Omental fat pad (tissue), 4 donors: ENCODE measurements at places on chromosomes 16 and 17. TPM values are rescaled to one million over a fixed set of nuclear protein-coding genes. Genes with fewer than 3 reads are reported as not detected.

The SGCA gene
- total RNA-seq: 2.6 TPM

The TNP2 gene
- not detected for total RNA-seq

DNA sequence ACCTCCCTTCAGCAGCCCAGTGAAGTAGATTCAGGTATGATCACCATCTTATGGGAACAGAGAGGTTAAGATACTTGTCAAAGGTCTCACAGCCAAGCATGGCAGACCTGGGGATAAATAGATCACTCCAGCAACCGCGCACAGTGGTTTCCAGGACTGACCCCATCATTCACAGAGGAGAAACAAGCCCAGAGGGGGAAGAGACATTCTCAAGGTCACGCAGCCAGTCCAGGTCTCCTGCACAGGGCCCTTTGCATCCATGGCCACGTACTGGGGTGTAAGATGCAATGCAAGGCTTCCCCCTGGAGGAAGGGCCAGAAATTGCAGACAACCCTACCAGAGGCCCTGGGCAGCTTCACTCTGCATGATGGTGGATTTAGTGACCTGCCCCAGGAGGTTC is 19.9 kb downstream of the TLE7 start:
- no peak for DNase-seq

- DNase-seq: no peak
Observed at GRCh38 chr16:4496305-4496704, 20.1 kb downstream of the HMOX2 start.

The GLTPD2 gene
- not detected for total RNA-seq

DNA sequence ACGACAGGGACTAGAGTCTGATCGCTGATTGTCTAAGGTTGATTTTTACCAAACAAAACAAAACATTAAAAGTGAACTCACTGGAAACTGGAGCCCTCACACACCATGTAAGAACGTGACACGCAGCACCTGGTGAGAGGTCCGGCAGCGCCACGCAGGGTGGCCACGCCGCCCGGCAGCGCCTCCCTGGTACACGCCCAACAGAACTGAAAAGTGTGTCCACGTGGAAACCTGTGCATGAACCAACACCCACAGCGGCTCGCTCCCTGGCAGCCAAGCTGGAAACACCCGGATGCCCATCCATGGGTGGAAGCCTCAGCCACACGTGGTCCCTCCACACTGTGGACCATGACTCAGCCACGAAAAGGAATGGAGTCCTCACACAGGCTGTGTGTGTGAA is 9.1 kb downstream of the GALNS start:
- no peak for DNase-seq

DNA sequence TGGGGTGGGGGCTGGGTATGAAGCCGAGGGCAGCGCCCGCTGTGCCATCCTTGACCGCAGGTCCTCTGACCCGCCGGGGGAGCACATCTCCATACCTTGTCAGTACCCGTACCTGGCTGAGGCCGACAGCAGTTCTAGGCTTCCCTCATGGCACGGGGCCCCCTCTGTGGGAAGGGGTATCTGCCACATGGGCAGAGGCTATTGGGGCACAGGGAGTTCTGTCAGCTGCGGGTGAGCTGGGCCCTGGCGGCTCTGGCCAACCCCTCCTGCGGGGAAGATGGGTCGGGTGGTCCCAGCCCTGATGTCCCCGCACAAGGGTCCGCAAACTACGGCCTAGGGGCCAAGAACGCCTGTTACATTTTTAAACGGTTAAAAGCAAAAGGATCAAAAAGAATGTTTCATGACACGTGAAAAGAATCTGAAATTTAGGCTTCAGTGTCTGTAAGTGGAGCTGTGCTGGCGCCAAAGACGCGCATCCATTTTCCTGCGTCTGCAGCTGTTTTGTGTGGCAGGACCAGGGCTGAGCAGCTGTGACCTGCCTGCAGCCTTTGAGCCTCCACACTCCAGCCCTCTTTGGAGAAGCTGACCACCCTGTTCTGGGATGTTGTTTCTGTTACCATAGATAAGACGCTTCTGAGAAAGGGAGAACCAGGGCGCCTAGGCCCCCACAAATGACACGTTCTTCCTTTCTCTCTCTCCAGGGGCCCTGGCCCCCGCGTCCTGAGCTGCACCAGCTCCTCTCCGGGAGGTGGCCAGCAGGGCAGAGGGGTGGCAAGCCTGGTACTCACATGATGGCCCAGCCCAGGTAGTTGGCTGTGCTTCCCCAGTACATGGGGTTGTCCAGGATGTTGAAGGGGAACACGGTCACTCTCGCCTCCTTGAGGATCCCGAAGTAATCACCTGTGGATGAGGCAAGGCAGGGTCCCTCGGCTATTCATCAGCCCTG is 12.7 kb upstream of the RASD1 start:
- DNase-seq: no peak

- DNase-seq: no peak
Observed at GRCh38 chr17:75681289-75681688, 14.2 kb downstream of the SAP30BP start.

GRCh38 chr16:14640538-14640937 is 7.8 kb downstream of the BFAR start:
- DNase-seq: no peak

The NEUROD2 gene
- total RNA-seq: 0.06 TPM

The VASN gene
- total RNA-seq: 29.1 TPM

GRCh38 chr17:79939094-79939435 is 96.6 kb downstream of the TBC1D16 start:
- DNase-seq: no peak

The HERPUD1 gene
- total RNA-seq: 161 TPM

DNA sequence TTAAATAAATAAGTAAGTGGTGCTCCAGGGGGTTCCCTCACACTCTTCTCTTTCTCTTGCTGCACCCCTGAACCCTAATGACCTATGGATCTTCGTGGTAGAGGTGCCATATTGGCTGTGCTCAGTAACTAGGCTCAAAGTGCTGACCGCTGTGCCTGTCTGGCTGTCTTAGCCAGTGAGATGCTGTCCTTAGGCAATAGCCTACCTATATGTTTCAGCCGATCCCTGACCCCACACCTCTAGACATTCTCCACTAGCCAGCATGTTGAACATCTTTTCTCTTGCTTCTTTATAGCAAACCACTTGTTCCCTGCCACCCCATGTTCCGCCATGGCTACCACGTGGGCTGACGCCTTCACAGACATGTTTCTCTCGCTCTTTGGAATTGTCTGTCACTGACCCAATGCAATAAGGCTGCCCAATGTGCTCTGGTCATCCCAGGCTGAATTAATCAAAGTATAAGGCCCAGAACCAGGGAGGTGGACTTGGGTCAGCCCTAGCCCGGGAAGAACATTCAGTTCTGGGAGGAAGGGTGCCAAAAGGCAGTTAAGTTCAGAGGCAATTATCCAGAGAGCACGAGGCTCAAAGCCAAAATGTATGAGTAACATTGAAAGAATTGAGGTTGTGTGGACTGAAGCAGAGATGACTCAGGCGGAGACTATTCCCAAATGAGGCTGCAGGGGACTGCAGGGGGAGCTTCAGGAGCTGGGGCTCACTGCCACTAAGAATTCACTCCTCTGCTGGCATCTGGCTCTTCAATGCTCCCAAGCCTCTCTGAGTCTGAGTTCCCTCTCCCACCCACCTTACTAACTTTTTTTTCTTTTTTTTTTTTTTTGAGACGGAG is 28.7 kb upstream of the TNRC6A start:
- DNase-seq: peak; percentile 30

The CCL1 gene
- not detected for total RNA-seq

DNA sequence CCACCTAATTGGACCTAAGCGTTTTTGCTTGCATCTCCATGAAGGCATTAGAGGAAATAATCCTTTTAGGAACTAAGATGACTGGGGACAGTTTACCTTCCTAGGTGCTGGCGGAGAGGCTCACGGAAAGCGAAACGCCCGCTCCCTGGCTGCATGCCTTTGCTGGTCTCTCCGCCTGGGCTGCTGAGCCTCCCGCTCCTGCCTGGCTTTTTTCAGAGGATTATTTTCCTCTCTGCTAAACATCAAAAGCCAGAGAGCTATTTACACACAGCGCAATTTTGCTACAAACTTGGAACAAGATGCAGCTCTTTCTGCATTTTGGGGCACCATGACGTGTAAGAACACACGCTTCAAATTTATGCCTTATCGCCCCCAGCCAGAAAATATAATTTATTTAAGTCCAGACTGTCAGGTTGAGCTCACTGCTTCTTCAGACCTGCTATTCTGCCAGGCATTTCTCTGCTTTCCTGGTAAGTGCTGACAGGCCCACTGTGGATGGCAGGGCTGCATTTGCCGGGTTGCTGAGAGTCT is 124.4 kb downstream of the SPACA3 start:
- DNase-seq: no peak

GRCh38 chr16:79845033-79845733 is 244.6 kb upstream of the MAF start:
- DNase-seq: no peak

- no peak for DNase-seq
Observed at GRCh38 chr16:81816351-81816750, 37.3 kb downstream of the PLCG2 start.

The HEATR9 gene
- total RNA-seq: not detected

DNA sequence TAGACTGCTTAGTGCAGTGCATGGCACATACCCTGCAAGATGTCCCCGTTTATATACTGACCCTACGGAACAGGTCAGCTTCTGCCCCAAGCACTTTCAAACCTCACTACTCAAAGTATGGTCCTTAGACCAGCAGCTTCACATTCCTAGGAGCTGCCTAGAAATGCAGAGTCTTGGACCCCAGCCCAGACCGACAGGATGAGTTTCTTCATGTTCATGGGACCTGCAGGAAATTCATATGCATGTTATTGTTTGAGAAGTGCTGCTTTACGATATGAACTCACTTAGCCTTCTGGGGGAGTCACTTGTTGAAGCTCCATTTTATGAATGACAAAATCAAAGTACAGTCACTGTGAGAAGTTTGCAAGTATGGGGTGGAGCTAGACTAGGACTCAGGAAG is 82.6 kb downstream of the DYNLRB2 start:
- DNase-seq: no peak

DNA sequence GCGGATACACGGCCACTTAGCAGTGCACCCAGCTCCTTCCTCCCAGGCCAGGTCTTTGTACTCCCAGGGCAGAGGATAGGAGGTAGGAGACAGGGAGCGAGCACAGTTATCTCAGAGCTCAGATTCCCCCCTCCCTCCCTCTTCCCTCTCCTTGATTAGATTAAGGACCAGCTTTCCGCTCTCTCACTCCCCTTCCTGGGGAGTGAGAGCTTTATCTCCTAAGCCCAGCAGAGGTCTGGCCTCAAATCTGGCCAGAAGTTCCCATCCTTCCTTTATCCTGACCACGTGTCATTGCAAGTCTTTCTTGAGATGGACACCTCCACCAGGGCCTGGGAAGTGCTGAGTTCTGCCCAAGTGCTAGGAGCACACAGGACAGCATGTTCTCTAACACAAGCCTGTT is 5.1 kb downstream of the ARL4D start:
- DNase-seq: no peak

- DNase-seq: no peak
Observed at GRCh38 chr17:5373112-5373511, 46.4 kb downstream of the NUP88 start.

The SP2 gene
- 2.9 TPM for total RNA-seq

DNA sequence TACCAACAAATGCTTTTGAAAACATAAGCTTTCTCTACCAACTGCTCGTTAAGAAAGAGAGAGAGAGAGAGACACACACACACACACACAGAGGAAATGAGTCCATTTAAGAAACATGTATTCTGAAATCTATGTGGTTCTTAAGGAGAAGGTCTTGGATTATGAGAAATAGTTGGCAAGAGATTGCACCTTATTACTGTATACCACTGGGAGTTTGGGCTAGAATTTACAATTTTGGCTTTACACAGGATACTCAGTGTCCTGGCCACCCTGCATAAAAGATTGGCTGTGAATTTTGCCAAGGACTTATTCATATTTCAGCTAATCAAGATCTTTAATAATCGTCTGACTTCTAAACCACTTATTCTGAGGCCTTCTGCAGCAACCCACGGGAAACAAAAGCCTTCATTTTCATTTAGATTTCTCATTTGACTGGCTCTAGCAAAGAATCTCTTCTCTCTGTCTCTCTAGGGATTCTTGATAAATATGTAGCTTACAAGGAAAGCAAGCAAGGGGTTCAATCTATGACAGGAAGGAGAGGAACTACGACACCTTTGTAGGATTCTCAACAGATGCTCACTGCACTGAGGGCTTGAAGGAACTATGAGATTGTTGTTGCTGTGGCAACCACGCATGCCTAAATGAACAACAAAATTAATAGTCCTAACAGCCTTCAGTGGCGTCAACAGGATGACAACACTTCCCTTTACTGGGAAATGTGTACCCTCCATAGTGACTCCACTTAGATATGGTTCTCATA is 75.3 kb upstream of the GNAO1 start:
- DNase-seq: no peak

The GP1BA gene
- not detected for total RNA-seq

- no peak for DNase-seq
Observed at GRCh38 chr16:11405331-11406176, 60.3 kb downstream of the RMI2 start.

- peak; percentile 34 for DNase-seq
Observed at GRCh38 chr16:15642557-15643047, 352 bp downstream of the MARF1 start.

- no peak for DNase-seq
Observed at GRCh38 chr16:46814790-46815189, 16.2 kb downstream of the C16orf87 start.

DNA sequence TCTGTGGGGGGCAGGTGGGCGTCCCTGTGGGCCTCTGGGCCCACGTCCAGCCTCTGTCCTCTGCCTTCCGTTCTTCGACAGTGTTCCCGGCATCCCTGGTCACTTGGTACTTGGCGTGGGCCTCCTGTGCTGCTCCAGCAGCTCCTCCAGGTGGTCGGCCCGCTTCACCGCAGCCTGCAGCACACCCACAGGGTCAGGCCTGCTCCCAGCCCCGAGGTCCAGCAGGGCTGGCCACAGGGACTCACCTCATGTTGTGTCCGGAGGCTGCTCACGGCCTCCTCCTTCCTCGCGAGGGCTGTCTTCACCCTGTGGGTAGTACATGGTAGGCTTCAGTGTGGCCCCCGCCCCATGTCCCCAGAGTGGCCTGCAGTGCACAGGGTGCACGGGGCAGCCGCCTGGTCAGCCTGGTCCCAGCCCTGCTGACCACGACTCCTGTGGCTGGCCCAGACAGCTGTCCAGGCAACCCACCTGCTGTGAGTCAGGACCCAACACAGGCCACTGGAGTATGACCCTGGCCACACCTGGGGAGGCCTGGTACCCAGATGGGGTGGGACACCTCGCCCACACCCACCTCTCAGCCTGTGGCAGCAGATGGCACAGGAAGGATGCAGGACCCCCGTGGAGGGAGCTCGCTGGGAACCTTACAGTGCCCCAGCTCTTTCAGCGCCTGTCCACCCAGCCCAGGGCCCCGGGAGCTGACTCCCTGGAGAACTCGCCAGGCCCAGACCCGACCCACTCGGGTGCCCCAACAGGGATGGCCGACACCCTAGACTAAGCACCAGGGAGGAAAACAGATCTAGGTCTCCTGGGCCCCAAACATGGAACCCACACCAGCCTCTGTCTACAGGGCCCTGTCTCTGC is 23.9 kb upstream of the AATK start:
- no peak for DNase-seq

The SPATA22 gene
- total RNA-seq: 0.93 TPM
